Activated CD4-positive, alpha-beta T cell treated with anti-CD3 and anti-CD28 coated beads, Interleukin-2, amount 10 ng/mL, durations not matched to agents 24 days and 14 days (primary cell): ENCODE measurements at places on chromosomes 1 and 21. TPM values are rescaled to one million over a fixed set of nuclear protein-coding genes. Genes with fewer than 3 reads are reported as not detected.
A peak's percentile ranks its signal among the peaks of the same experiment; 100 is the strongest.

- H3K4me3 ChIP-seq = peak overlapping the region; percentile 74
- DNase-seq = peak; percentile 69
- H3K27me3 ChIP-seq = no peaks in the 10 kb centered on the region
These were observed 37.3 kb upstream of the HMGN1 start for GRCh38 chr21:39386194-39386593.

DNA sequence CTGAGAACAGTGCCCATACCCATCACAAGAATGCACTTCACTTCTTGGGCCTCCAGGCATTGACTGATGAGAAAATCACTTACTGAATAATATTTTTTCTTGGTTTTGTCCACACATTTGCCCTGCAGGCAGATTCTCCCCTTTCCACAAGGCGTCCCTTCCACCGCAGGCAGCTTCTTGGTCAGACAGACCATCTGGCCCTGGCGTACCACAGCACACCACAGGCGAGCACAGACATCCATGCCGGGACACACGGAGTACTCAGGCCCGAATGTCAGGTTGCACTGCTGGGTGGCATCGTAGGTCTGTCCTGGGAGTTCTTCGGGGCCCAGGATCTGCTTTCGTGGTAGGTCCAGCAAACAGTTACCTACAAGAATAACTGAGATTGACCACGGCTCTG is 32.5 kb downstream of the ADAMTS5 start:
- DNase-seq = no peak
- no peaks in the 10 kb centered on the region for H3K36me3 ChIP-seq

GRCh38 chr1:147078606-147079399 is 93.5 kb downstream of the PRKAB2 start:
- peak; percentile 69 for DNase-seq
- peak overlapping the region; percentile 34 for H3K27ac ChIP-seq
- H3K4me3 ChIP-seq = peak overlapping the region; percentile 73

Gene OSCP1
- 0.82 and 0.92 TPM in 2 replicates for total RNA-seq

Gene MROH9
- not detected in 2 replicates for total RNA-seq

Gene ARHGAP29
- not detected in 2 replicates for total RNA-seq

Gene TTC39A
- 0.12 and 0.28 TPM in 2 replicates for total RNA-seq

- H3K27ac ChIP-seq = peak overlapping the region; percentile 76
- DNase-seq = no peak
- H3K4me1 ChIP-seq = peaks cover 28% of the 10 kb centered on the region
- peak overlapping the region; percentile 39 for H3K4me3 ChIP-seq
- no peaks in the 10 kb centered on the region for H3K36me3 ChIP-seq
These were observed 15.2 kb downstream of the SLC27A3 start for GRCh38 chr1:153790313-153790965.
